ENCODE measurements at places on chromosomes 6 and 20. TPM values are rescaled to one million over a fixed set of nuclear protein-coding genes. Genes with fewer than 3 reads are reported as not detected.

Gene ARMC2
- total RNA-seq: 4.3 TPM

Gene C6orf58
- total RNA-seq: not detected

Gene IYD
- total RNA-seq: not detected

Gene DIDO1
- 83.1 TPM for total RNA-seq

Gene SNHG17
- total RNA-seq: 14.2 TPM

Gene TDP2
- 40.6 TPM for total RNA-seq

Gene CRISP2
- total RNA-seq: 0.33 TPM

Gene COL21A1
- 0.80 TPM for total RNA-seq

Gene NKAIN2
- not detected for total RNA-seq

Gene CLIC5
- 3.4 TPM for total RNA-seq

DNA sequence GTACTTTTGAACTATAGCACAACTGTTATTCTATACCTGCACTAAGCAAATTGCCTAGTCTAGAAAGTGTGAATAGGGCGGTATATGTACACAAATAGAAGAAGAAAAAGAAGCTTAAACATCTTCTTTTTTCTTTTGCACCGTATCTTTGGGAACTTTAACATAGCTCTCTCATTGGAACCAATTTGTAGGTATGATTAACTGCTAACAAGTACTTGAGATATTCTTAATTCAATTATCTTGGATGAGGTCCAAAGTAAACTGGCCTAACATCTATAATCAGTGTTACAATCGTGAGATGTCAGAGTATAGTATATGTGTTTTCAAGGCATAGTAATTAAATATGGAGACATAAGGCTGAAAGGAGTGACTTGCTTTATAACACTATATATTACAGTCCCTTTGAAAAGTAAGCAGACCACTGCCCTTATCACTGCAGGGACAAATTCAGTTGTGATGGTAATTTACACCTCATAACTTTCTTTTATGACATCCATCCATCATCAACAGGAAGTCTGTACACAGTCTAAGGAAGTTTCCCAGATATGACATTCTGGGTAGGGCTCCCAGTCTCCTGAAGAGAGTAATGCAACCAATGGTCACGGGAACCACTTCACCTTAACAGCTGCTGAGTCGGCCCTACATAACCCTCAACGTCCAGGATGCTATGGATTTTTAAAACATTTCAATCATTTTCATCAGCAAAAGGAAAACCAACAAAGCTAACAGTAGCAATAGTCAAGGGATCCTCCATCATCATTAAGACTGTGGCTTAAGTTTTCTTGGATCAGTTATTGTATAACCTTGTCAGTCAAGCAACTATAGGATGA is 37.6 kb downstream of the NKAIN2 start:
- H3K36me3 ChIP-seq: no peaks in the 10 kb centered on the region
- no peak overlapping the region for H3K4me3 ChIP-seq
- DNase-seq: no peak
- no peak overlapping the region for H3K27ac ChIP-seq
- no peaks in the 10 kb centered on the region for H3K27me3 ChIP-seq

- no peak for DNase-seq
- H3K4me3 ChIP-seq: no peak overlapping the region
- no peaks in the 10 kb centered on the region for H3K27me3 ChIP-seq
- peaks cover 25% of the 10 kb centered on the region for H3K36me3 ChIP-seq
- no peak overlapping the region for H3K27ac ChIP-seq
Observed at GRCh38 chr20:49283703-49284625, 6.1 kb upstream of the ZNFX1 start.

GRCh38 chr6:105318660-105319059 is 84.2 kb downstream of the PREP start:
- H3K4me3 ChIP-seq: no peak overlapping the region
- H3K27ac ChIP-seq: no peak overlapping the region
- H3K36me3 ChIP-seq: no peaks in the 10 kb centered on the region
- no peaks in the 10 kb centered on the region for H3K4me1 ChIP-seq
- H3K27me3 ChIP-seq: no peaks in the 10 kb centered on the region

GRCh38 chr6:33513213-33513612 is 58.8 kb downstream of the ZBTB9 start:
- H3K27ac ChIP-seq: no peak overlapping the region
- no peak for DNase-seq
- H3K27me3 ChIP-seq: no peaks in the 10 kb centered on the region
- no peak overlapping the region for H3K4me3 ChIP-seq

- DNase-seq: no peak
- H3K4me1 ChIP-seq: no peaks in the 10 kb centered on the region
- H3K4me3 ChIP-seq: no peak overlapping the region
- H3K27me3 ChIP-seq: no peaks in the 10 kb centered on the region
Observed at GRCh38 chr6:118514689-118515088, 33.4 kb upstream of the PLN start.

GRCh38 chr6:5442916-5443315 is 181.6 kb downstream of the FARS2 start:
- H3K27ac ChIP-seq: no peak overlapping the region
- H3K36me3 ChIP-seq: no peaks in the 10 kb centered on the region
- DNase-seq: no peak

GRCh38 chr6:137102050-137102848 is 57.5 kb upstream of the IL20RA start:
- H3K4me1 ChIP-seq: no peaks in the 10 kb centered on the region
- no peak for DNase-seq
- H3K27ac ChIP-seq: no peak overlapping the region
- no peaks in the 10 kb centered on the region for H3K27me3 ChIP-seq
- no peak overlapping the region for H3K4me3 ChIP-seq
- H3K36me3 ChIP-seq: no peaks in the 10 kb centered on the region

GRCh38 chr6:165109011-165109410 is 200.4 kb downstream of the C6orf118 start:
- no peak overlapping the region for H3K27ac ChIP-seq
- no peaks in the 10 kb centered on the region for H3K4me1 ChIP-seq
- H3K4me3 ChIP-seq: no peak overlapping the region
- DNase-seq: no peak
- no peaks in the 10 kb centered on the region for H3K36me3 ChIP-seq
- H3K27me3 ChIP-seq: no peaks in the 10 kb centered on the region

GRCh38 chr20:1034415-1034789 is 32.3 kb upstream of the RSPO4 start:
- no peak overlapping the region for H3K4me3 ChIP-seq
- DNase-seq: no peak
- H3K27me3 ChIP-seq: no peaks in the 10 kb centered on the region
- H3K4me1 ChIP-seq: no peaks in the 10 kb centered on the region

- no peak overlapping the region for H3K4me3 ChIP-seq
- H3K27ac ChIP-seq: no peak overlapping the region
- H3K27me3 ChIP-seq: no peaks in the 10 kb centered on the region
Observed at GRCh38 chr6:145278163-145278807, 457.0 kb downstream of the EPM2A start.

DNA sequence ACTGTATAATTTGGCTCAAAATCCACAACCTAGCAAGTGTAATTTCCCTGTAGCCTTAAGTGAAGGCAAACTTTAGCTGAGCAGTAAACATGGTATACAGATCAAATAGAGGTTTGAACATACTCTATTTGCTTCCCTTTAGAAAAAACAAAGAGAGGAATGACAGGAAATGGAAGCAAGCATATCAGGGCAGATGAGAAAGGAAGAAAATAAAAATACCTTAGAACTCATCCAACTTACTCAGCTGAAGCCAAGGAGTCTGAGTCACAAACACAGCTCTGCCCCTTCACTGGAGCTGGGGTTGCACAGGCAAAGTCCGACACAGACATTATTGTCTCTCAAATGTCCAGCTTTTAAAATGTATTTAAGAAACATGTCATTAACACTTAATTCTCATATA is 379.9 kb upstream of the IRAK1BP1 start:
- no peak overlapping the region for H3K4me3 ChIP-seq
- no peak for DNase-seq
- no peaks in the 10 kb centered on the region for H3K36me3 ChIP-seq
- H3K4me1 ChIP-seq: no peaks in the 10 kb centered on the region

GRCh38 chr20:60031107-60031506 is 72.9 kb downstream of the CDH26 start:
- H3K4me3 ChIP-seq: no peak overlapping the region
- H3K4me1 ChIP-seq: no peaks in the 10 kb centered on the region
- no peak overlapping the region for H3K27ac ChIP-seq
- no peaks in the 10 kb centered on the region for H3K36me3 ChIP-seq
- H3K27me3 ChIP-seq: no peaks in the 10 kb centered on the region

DNA sequence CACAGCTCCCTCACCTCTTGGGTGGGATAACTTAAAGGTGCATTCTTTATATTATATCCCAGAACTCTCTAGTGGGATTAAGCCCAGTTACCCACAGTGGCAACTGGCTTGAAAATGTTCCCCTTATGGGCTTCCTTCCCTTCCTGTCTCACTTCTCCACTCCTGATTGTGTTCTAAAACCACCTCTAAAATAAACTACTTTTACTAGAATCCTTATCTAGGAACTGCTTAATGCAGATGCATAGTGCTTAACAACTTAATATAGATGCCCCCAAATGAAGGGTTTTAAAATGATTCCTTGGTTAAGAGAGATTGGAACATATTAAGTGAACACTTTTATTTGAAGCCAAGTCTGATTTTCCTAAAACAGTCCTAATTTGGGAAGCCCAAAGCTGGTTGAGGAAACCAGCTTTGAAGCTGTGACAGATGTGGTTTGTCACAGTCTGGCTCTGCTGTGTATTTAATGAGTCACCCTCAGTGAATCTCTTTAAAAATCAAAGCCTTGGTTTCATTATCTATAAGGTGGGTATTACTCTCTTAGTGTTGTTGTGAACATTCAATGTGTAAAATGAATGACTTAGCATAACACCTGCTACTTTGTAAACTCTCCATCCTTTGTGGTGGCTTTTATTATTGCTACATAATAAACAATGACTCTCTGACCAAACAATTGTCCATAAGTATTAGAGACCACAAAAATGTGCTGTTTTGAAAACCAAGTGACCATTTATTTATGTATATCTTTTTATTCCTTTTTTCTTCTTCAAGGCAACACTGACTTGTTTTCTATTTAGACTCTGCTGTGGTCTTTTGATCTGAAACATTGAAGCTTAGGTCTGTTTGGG is 24.4 kb downstream of the PLCB1 start:
- peak overlapping the region; percentile 66 for H3K27ac ChIP-seq
- no peak for DNase-seq
- no peaks in the 10 kb centered on the region for H3K27me3 ChIP-seq
- no peak overlapping the region for H3K4me3 ChIP-seq
- no peaks in the 10 kb centered on the region for H3K4me1 ChIP-seq
- no peaks in the 10 kb centered on the region for H3K36me3 ChIP-seq

GRCh38 chr6:160356074-160356744 is 8.0 kb downstream of the SLC22A3 start:
- no peak for DNase-seq
- no peaks in the 10 kb centered on the region for H3K4me1 ChIP-seq
- H3K27ac ChIP-seq: no peak overlapping the region
- H3K36me3 ChIP-seq: no peaks in the 10 kb centered on the region
- H3K4me3 ChIP-seq: no peak overlapping the region
- no peaks in the 10 kb centered on the region for H3K27me3 ChIP-seq

- DNase-seq: no peak
- H3K4me3 ChIP-seq: no peak overlapping the region
- H3K27ac ChIP-seq: no peak overlapping the region
- H3K36me3 ChIP-seq: no peaks in the 10 kb centered on the region
Observed at GRCh38 chr6:83086751-83087150, 19.3 kb downstream of the DOP1A start.

DNA sequence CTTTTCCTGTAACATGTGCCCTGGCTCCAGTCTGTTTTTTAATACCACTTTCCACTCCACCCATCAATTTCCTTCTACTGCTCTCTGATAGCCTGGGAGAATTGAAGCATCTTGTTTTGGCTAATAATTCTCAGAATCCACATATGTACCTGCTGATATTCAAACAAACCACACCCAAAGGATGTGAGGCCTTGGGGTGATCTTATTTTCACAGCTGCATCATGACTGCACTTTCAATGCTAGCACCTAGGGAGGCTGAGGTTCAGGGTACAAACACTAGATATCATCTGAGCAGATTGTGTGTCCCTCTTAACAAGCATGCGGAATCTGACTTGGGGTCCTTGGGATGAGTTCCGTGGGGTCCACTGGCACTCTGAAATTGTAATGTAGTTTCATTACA is 12.7 kb downstream of the FNDC1 start:
- no peaks in the 10 kb centered on the region for H3K36me3 ChIP-seq
- no peak overlapping the region for H3K27ac ChIP-seq
- H3K27me3 ChIP-seq: no peaks in the 10 kb centered on the region

GRCh38 chr20:6525447-6526303 is 241.8 kb upstream of the BMP2 start:
- H3K36me3 ChIP-seq: no peaks in the 10 kb centered on the region
- H3K4me3 ChIP-seq: no peak overlapping the region
- no peak for DNase-seq
- H3K4me1 ChIP-seq: no peaks in the 10 kb centered on the region

DNA sequence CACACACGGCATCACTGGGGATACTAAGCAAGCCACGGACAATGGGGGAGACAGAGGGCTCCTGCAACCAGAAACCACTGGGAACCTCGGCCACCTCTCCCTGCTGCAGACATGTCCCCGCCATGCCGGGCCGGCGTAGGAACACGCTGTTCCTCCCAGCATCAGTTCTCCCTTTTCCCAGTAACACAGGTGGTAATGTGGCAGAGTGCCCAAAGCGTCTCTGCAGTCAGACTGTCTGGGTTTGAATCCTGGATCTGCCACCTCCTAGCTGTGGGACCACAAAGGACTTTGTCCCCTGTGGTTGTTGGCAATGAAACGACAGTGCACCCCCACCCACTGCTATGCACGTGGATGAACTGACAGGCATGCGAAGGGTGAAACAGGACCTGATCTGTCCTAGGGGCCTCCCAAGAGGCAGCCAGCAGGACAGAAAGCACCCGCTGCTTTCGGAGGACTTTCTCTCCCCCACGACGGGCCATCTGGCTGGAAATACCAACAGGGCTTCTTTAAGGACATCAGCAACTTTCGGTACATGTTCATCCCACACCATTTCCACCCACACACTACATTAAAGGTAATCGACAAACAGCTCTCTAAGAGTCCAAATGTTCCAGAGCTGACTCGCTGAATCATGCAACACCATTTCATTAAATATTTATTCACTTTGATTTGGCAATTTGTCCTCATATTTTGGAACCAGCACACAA is 74.1 kb downstream of the SULF2 start:
- no peak for DNase-seq
- H3K36me3 ChIP-seq: no peaks in the 10 kb centered on the region
- H3K4me1 ChIP-seq: no peaks in the 10 kb centered on the region
- H3K27me3 ChIP-seq: no peaks in the 10 kb centered on the region
- no peak overlapping the region for H3K4me3 ChIP-seq

- H3K36me3 ChIP-seq: no peaks in the 10 kb centered on the region
- H3K4me3 ChIP-seq: peak overlapping the region; percentile 77
- H3K4me1 ChIP-seq: no peaks in the 10 kb centered on the region
- H3K27ac ChIP-seq: peak overlapping the region; percentile 81
- DNase-seq: no peak
- no peaks in the 10 kb centered on the region for H3K27me3 ChIP-seq
Observed at GRCh38 chr6:41894366-41895299, 542 bp downstream of the USP49 start.

GRCh38 chr6:109097661-109098060 is 2.4 kb downstream of the CEP57L1 start:
- H3K27me3 ChIP-seq: no peaks in the 10 kb centered on the region
- no peak overlapping the region for H3K27ac ChIP-seq
- no peaks in the 10 kb centered on the region for H3K36me3 ChIP-seq
- H3K4me1 ChIP-seq: peaks cover under 1% of the 10 kb centered on the region

- H3K36me3 ChIP-seq: no peaks in the 10 kb centered on the region
- H3K27me3 ChIP-seq: no peaks in the 10 kb centered on the region
- DNase-seq: no peak
- H3K4me3 ChIP-seq: no peak overlapping the region
- no peaks in the 10 kb centered on the region for H3K4me1 ChIP-seq
Observed at GRCh38 chr6:163579111-163579879, 164.8 kb downstream of the QKI start.

All from breast epithelium (tissue), 4 donors.